ENCODE measurements at places on chromosomes 11 and 22. TPM values are rescaled to one million over a fixed set of nuclear protein-coding genes. Genes with fewer than 3 reads are reported as not detected.

CNTF gene
- total RNA-seq = 1.3 TPM

PATE1 gene
- not detected for total RNA-seq

PKP3 gene
- total RNA-seq = 3.0 TPM

ELF5 gene
- not detected for total RNA-seq

GRCh38 chr11:119144825-119145486 lies 3.9 kb upstream of the ABCG4 start:
- H3K4me1 ChIP-seq = peaks cover 20% of the 10 kb centered on the region
- H3K36me3 ChIP-seq = no peaks in the 10 kb centered on the region
- peaks cover 23% of the 10 kb centered on the region for H3K27me3 ChIP-seq
- peak; percentile 57 for DNase-seq

GRCh38 chr11:82718307-82718706 lies 15.4 kb downstream of the FAM181B start:
- peak; percentile 69 for DNase-seq
- H3K4me1 ChIP-seq = peaks cover 42% of the 10 kb centered on the region
- no peak overlapping the region for H3K4me3 ChIP-seq
- no peaks in the 10 kb centered on the region for H3K36me3 ChIP-seq
- H3K27ac ChIP-seq = no peak overlapping the region

GRCh38 chr11:75591371-75591770 lies 29.3 kb downstream of the SERPINH1 start:
- no peak overlapping the region for H3K4me3 ChIP-seq
- no peak overlapping the region for H3K27ac ChIP-seq
- H3K36me3 ChIP-seq = no peaks in the 10 kb centered on the region
- H3K27me3 ChIP-seq = peaks cover 24% of the 10 kb centered on the region

Measured in HFFc6 (cell line).